ENCODE measurements at places on chromosomes 6 and 20. TPM values are rescaled to one million over a fixed set of nuclear protein-coding genes. Genes with fewer than 3 reads are reported as not detected.
A peak's percentile ranks its signal among the peaks of the same experiment; 100 is the strongest.

The SPATS1 gene
- total RNA-seq: not detected

The BCLAF1 gene
- total RNA-seq: 152 TPM

The GRIK2 gene
- total RNA-seq: 2.5 TPM

The DDX27 gene
- total RNA-seq: 38.3 TPM

The HLA-G gene
- 0.89 TPM for total RNA-seq

The SLC26A8 gene
- not detected for total RNA-seq

The GNAS-AS1 gene
- total RNA-seq: 2.8 TPM

The C20orf144 gene
- total RNA-seq: not detected

The LSM14B gene
- 24.9 TPM for total RNA-seq

- DNase-seq: peak; percentile 33
Observed at GRCh38 chr6:26286168-26286877, 78.7 kb upstream of the BTN3A2 start.

DNA sequence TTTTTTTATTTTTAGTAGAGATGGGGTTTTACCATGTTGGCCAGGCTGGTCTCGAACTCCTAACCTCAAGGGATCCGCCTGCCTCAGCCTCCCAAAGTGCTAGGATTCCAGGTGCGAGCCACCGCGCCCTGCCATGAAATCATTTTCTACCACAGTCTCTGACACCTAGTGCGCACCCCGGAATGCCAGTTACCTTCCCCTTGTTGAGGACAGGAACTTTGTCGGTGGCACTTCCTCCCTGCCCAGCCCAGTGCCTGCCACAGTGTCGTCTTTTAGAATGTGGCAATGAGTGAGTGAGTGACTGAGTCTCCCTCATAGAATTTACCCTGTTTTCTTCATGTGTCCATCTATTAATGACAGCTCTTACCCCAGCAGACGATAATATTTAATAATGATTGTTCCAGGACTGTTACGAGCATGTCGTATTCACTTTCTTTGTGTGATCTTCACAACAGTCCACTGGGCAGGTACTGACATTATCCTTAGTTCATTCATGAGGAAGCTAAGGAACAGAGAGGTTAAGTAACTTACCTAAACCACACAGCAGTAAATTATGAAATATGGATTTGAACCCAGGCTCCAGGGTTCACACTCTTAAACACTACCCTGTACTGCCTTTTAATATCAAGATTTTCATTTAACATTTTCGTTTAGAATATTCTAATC is 1.8 kb downstream of the OSBPL2 start:
- no peak for DNase-seq

DNA sequence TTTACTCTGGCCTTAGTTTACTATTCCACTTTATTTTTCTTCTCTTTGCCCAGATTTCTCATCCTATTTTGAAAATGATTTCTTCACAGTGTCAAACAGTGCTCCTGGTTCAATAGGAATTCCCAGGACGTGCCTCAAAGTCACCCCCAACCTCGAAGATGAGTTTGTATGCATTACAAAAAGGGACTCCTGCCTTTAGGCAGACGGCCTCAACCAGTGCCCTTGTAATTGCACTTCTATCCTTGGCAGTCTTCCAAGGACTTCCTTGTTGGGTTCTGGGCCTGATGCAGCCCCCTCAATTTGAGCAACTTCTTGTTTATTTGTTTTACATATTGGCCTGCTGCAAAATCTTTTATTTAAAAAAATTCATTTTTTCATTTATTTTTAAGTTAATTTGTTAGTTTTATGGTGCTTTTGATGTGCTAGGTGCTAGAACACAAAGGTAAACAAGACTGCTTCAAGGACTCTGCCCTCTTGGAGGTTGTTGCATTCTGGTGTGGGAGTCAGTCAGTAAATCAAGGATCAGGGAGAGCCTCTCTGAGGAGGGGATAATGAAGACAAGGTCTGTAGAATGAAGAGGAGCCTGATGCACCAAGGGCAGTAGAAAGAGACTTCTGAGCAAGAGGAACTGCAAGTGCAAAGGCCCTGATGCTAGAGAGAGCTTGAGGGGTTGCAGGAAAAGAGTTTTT is 181.5 kb upstream of the LAMP5 start:
- DNase-seq: no peak

- DNase-seq: no peak
Observed at GRCh38 chr20:45796337-45797065, 4.7 kb downstream of the DNTTIP1 start.

DNA sequence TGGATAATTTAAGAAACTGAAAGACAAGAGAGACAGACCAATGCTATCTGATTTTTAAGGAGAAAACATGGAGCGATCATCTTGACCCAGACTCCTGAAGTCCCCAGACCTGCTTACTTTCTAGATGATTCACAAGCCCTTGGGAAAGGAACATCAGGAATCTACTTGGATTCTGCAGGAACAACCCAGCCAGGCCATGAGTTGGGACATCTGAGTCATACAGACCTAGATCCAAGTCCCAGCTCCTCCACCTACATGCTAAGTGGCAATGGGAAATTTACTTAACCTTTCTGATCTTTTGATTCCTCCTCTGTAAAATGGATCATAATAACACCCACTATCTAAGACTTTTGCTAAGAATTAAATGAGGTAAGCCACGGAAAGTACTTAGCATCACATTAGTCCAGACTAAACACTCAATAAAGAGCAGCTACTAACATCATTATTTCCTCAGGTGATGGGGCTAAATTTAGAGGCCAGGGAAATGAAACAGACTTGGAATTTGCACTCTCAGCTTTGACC is 61.0 kb upstream of the MAFB start:
- no peak for DNase-seq

DNA sequence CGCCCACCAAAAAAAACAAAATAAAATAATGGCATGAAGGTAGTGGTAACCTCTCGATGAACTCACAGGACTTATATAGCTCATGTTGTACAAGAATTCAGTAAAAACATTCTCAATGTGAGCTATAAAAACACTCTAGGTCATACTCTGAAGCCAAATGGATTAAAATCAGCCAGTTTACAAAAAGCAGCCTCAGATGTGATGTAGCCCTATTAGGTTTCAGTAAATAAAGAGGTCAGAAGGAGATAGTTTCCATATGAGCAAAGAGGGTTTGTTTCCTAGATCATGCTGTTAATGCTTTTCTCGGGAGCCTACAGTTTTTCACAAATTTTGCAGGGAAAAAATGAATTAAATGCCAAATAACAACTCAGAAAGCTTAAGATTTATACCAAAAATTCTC is 319.5 kb upstream of the HSF2 start:
- no peak for DNase-seq

DNA sequence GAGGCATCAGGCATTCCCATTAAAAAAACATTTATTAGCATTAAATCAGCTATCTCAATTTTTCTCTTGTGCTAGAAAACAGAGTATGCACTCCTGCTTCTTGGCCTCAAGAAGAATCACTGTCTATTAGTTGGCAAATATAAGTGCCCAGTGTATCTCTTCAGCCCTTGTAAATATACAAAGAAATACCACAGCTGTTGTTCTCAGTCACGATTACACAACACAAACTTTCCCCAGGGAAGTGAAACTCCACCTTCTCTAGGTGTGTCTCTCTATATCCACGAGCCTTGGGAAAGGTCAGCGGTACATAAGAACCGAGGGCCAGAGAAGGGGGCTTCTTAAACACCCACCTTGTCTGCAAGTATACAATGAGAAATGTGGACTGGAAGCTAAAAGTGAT is 194.7 kb downstream of the PKHD1 start:
- no peak for DNase-seq

- no peak for DNase-seq
Observed at GRCh38 chr6:20540683-20541082, 6.4 kb downstream of the CDKAL1 start.

DNA sequence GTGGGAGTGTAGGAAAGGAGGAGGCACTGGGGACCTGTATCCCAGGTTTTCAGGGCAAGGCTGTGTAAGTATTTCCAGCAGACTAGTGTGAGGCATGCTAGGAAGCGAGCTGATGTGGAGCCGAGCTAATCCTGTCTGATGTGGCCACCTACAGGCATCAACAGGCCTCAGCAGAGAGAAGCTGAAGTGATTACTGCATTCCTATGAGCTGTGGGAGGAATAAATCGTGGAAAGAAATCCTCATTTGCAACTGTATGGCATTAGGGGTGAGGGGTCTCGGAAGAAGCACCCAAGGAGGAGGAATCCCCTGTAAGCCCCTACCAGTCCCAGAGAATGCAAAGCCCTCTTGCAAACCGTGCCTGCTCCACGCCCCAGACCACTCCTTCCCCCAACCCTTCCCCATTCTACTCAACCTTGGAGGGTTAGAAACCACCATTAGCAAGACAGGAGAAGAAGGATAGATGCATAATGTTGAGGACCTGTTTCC is 41.6 kb downstream of the C6orf15 start:
- peak; percentile 64 for DNase-seq

- DNase-seq: no peak
Observed at GRCh38 chr20:63968928-63969760, 586 bp downstream of the ZNF512B start.

DNA sequence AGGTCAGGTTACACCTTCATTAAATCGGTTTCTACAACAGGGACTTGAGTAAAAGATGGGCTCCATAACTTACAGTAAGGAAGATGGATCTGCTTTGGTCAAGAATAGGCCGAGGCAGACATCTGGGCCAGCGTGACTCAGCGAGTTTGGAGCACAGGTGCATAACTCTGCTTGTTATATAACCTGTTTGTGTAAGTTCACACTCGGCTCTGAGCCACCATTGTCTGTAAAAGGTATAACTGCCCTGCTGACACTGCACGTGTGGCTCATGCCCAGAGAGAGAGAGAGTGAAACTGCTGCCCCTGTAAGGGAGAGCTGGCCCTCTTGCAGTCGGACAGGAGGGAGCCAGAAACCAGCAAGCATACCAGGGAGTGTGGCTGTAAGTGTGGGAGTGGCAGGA is 737.9 kb upstream of the SLC35B3 start:
- DNase-seq: no peak
